ENCODE measurements at places on chromosomes 12 and 14.

DNA sequence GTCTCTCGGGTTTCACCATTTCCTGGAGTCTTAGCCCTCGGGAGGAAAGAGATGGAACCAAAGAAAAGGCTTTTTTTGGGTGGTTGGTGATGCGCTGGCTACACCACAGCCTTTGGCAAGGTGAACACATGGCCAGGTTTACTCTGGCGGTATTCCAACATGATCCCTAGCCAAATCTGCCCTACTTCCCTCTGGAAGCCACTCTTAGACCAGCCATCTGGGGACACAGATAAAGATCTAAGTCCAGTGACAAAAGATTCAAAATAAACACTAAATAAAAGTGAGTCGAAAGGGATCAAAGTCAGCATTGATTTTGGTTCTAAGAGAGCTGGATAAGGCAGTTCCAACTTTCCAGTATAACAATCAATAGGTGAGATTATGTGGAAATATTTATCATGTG is 694.5 kb downstream of the VRK1 start:
- no peak for DNase-seq

- DNase-seq, result no peak
Measured at GRCh38 chr12:79689061-79689476, 1.7 kb downstream of the PAWR start.

- no peak for DNase-seq
Measured at GRCh38 chr12:31965090-31965489, 5.9 kb downstream of the RESF1 start.

DNA sequence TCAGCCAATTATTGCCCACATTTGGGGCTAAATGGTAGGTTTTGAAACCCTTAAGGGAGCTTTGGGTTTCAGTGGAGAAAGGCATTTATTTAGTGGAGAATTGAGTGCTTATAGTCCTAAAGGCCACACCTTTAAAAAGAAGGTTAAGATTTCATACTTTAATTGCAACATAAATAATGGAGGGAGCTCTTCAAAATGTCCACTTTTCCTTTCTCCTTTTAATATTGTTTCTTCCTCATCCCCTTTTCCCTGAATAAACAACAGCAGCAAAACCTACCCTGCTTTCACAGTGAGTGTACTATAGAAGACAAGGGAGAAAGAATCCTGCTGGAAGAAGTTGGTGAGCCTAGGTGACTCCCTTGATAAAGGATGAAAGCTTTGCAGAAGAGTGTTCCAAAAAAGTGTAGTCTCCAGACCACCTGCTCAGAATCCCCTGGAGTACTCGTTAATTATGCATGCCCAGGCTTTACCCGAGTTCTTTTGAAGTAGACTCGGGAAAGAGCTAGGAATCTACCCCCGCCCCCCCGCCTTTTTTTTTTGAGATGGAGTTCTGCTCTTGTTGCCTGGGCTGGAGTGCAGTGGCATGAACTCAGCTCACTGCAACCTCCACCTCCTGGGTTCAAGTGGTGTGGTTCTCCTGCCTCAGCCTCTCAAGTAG is 11.5 kb upstream of the EID3 start:
- no peak for DNase-seq

- DNase-seq, result no peak
Measured at GRCh38 chr12:115956236-115956635, 321.3 kb downstream of the MED13L start.

DNA sequence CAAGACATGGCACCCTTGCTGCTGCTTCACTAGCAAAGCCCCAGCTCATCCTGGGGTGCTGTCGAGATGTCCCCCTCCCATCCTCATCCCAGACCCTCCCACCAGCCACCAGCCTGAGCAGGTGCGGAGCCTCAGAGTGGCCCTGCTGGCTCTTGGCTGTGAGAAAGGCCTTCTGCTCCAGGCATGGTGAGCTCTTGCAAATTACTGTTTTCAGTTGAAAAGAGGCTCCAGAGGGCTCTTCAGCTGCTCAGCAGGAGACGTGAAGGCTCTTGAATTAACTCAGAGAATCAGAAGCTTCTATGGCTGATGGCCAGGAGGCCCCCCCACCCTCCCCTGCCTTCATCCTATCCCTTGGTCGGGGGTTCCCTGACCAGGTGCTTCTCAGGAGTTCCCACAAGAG is 44.1 kb downstream of the WSCD2 start:
- DNase-seq, result no peak

GRCh38 chr12:54716261-54716660 is 68.1 kb upstream of the DCD start:
- no peak for DNase-seq

DNA sequence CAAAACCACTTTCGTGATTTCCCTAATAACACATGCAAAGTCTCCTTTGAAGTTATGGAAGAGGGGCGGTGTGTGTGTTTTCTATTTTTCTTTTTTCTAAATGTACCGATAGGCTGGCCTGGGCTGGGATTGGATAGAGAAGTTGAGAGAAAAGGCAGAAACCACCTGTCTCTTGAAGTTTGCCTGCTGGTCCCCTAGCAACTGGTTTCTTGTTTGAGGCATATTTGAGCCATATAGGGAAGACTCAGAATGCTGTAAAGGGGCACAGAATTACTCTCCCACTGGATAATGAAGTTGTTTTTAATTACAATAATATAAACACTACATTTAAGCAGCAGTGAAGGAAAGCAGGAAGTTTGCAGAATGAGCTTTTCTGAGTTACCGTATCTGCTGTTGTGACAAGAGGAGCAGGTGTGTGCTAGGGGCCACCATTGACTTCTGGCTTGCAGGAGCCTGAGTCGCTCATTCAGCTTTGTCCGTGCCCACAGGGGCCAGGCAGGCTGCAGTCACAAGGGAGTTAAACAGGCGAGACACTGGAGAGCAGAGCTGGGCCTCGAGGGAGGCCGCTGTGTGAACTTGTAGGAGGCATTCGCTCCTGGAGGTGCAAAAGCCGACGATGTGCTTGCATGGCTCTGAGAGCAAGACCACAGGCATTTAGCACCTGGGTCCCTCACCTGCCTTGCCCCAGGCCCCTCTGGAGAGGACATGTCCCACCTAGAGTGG is 173.8 kb upstream of the RGS6 start:
- DNase-seq, result no peak

GRCh38 chr14:77190977-77191376 is 9.4 kb downstream of the TMEM63C start:
- no peak for DNase-seq

GRCh38 chr14:76919431-76920330 is 93.5 kb downstream of the LRRC74A start:
- peak; percentile 27 for DNase-seq

GRCh38 chr14:35433826-35434225 is 29.3 kb upstream of the NFKBIA start:
- DNase-seq, result no peak

DNA sequence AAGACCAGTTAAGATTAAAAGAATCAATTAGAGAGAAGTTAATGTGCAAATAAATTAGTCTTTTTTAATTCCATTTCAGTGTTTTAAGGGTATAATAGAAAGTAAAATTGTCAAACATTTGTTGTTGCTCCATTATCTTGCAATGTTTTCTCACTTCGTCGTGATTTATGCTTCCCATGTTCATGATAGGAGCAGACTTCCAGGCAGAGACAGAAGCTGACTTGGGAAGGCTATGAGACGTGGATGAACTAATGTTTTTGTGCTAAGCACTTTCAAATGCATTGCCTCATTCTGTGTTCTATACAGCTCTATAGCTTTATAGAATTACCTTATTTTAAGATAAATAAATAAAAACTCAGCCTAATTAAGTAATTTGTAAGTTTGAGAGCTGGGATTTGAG is 226.2 kb downstream of the PIK3C2G start:
- DNase-seq, result no peak

DNA sequence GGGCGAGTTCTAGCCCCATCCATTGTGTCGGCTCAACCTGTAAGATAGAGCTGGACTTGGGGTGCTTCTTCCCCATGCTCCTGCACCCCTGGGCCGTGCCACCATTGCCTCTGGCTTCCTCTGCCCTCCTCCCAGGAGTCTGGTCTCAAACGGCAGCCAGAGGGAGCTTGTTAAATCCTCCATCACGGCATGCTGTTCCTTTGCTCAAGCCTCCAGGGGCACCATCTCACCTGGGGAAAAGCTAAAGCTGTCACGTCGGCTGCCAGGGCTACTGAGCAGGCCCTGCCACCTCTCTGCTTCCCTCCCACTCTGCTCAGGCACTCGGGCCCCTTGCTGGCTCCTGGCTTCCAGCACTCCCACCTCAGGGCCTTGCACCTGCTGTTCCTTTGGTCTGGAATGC is 140.4 kb downstream of the RBM19 start:
- DNase-seq, result no peak

GRCh38 chr12:73632661-73633060 is 905.0 kb upstream of the ATXN7L3B start:
- no peak for DNase-seq

- DNase-seq, result no peak
Measured at GRCh38 chr14:58794993-58795762, 157.4 kb downstream of the DACT1 start.

DNA sequence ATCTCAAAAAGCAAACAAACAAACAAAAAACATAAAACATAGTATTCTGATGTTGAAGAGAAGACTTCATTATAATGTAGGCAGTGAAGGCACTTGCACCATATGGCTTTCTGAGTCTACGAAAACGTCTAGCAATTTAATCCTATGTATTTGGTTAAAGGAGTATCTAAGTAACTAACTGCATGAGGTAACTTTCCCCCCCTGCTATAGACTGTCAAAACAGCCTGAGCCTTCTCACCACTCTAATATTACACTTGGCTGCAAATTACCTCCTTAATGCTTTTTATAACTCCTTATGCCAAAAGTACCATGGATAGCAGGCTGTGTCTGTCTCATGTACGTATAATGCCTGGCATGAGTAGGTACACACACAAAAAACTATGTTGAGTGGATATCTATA is 607.6 kb upstream of the FLRT2 start:
- no peak for DNase-seq

GRCh38 chr12:80257920-80258319 is 158.6 kb downstream of the OTOGL start:
- DNase-seq, result no peak

DNA sequence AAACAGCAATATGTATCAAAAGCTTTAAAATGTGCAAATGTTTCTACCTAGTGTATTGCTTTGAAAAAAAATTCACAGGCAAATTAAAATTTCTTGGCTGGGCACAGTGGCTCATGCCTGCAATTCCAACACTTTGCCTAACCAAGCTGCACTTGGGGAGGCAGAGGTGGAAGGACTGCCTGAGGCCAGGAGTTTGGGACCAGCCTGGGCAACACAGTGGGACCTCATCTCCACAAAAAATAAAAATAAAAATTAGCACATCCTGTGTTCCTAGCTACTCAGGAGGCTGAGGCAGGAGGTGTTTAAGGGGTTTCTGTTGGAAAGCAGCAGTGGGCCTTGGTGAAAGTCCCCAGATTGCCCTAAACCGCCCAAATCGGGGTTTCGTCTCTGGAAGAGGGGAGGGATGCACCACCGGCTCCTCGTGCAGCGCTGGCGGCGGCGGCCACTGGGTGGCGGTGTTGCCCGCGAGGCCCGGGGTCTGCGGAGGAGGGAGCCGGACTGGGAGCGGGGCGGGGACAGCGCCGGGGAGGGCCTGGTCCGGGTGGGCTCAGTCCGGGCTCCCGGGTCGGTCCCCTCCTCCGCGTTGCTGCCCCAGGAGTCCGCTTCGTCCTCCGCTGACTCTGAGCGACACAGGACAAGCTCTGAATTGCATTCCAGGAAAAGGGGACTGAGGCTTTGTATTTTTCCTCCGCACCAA is 265.6 kb downstream of the AACS start:
- peak; percentile 34 for DNase-seq

- peak; percentile 40 for DNase-seq
Measured at GRCh38 chr12:65121049-65121955, at the start of gene WIF1. Gene WIF1, minus strand, starts transcription at chr12:65121305. Its CDS starts 114 bp downstream, at chr12:65121191.

- DNase-seq, result no peak
Measured at GRCh38 chr12:12685305-12685704, 10.7 kb downstream of the GPR19 start.

DNA sequence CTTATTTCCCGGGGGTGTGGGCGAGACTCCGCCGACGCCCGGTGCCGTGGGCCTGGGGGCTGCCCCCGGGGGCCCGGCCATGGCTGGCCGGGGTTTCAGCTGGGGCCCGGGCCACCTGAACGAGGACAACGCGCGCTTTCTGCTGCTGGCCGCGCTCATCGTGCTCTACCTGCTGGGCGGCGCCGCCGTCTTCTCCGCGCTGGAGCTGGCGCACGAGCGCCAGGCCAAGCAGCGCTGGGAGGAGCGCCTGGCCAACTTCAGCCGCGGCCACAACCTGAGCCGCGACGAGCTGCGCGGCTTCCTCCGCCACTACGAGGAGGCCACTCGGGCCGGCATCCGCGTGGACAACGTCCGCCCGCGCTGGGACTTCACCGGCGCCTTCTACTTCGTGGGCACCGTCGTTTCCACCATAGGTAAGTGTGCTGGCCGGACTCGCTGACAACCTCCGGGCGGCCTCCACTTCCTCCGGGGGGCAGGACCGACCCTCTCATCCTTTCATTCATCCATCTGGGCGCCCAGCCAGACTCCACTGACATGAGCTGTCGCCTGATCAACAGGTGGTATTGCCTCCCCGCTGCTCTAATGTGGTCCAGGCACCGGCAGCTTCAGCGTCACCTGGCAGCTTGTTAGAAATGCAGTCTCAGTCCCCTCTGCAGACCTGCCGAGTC is 467 bp downstream of the KCNK13 start:
- peak; percentile 29 for DNase-seq

GRCh38 chr12:64387197-64387816 is 3.3 kb downstream of the C12orf56 start:
- DNase-seq, result no peak

DNA sequence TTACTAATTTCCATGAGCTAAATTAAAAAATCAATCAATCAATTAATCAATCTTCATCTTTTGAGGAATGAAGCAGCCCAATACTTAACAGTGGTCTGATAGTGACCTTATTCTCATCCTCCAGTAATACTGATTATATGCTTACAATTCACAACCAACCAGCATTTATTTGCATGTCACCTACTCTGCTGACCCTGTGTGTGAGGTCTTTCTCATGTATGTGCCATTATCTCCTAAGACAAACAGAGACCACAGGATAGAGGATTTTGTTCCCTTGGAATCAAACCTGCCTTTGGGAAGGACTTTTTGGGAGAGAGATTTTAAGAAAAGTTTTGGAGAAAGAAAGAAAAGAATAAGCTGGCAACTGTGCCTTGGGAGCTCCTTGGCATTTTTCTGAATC is 197.2 kb downstream of the NRXN3 start:
- no peak for DNase-seq

DNA sequence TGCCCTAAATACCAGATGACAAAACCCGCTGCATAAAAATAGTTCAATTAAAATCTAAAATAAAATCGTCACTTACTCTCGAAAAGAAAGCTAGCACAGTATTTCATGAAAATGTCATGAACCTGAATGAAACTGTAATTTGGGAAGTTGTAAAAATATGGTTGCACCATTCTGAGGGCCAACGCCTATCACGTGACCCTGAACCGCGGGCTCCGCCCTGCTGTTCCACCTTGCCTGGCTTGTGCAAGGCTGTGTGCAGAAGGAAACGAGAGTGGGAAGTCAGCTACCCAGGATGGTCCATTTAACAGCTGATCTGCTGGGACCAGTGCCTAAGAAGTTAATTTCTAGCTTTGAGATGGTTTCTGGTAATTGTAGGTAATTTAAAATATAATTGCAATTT is 91.7 kb upstream of the BMP4 start:
- no peak for DNase-seq

All from B cell (primary cell).